ENCODE measurements at places on chromosomes 1 and 21.

- no peak for DNase-seq
Observed at GRCh38 chr1:64097859-64098258, 105.6 kb upstream of the UBE2U start.

GRCh38 chr1:151846062-151846568 lies 6.5 kb upstream of the C2CD4D start:
- DNase-seq = peak; percentile 84

- DNase-seq = no peak
Observed at GRCh38 chr1:28050776-28051175, 37.6 kb downstream of the EYA3 start.

DNA sequence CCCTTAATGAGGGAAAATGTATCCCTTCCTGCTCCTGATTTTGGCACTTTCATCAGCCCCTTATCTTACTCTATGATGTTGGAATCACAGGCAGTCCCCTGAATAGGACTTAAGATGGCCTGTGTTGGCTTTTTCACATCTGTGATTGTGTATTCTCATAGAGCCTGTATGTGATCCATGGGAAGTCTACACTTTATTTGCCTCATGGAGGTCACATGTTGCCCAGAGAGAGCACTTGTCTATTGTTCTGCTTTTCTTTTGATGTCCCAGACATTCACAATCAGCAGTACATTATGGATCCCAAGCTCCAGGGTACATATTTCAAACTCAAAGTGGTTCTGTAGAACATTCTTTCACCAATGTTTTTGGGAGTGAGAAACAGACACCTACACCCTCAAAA lies 885.2 kb upstream of the ADGRL2 start:
- DNase-seq = no peak

- no peak for DNase-seq
Observed at GRCh38 chr1:51346086-51346942, 16.0 kb upstream of the TTC39A start.

DNA sequence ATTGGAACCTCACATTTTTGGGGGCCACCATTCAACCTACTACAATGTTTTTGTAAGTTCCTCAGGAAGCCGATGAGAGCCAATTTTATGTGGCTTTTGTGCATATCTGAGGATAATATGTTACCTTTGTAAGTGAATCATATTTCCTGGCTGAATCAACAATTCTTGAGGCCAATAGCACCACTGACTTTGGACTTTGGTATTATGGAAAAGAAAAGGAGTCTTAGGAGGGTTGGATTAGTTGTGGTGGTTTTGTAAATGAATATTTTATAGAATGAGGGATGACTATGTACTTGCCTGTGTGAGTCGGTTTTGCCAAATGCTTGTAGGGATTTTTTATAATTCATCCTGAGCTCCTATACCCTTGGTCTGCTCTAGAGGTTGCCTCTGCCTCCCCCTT lies 181.5 kb upstream of the HMGB4 start:
- DNase-seq = no peak

GRCh38 chr1:28888915-28889314 lies 25.5 kb upstream of the EPB41 start:
- no peak for DNase-seq

Data from endodermal cell (in vitro differentiated cells).